GM13977 (cell line): ENCODE measurements at places on chromosomes 2 and 18.

- peak; percentile 56 for DNase-seq
These were observed 155.9 kb downstream of the ESCO1 start for GRCh38 chr18:21444465-21445212.

GRCh38 chr2:69088466-69088865 is 75.5 kb downstream of the ANTXR1 start:
- no peak for DNase-seq

GRCh38 chr18:60066219-60066975 is 166.6 kb downstream of the PMAIP1 start:
- no peak for DNase-seq

DNA sequence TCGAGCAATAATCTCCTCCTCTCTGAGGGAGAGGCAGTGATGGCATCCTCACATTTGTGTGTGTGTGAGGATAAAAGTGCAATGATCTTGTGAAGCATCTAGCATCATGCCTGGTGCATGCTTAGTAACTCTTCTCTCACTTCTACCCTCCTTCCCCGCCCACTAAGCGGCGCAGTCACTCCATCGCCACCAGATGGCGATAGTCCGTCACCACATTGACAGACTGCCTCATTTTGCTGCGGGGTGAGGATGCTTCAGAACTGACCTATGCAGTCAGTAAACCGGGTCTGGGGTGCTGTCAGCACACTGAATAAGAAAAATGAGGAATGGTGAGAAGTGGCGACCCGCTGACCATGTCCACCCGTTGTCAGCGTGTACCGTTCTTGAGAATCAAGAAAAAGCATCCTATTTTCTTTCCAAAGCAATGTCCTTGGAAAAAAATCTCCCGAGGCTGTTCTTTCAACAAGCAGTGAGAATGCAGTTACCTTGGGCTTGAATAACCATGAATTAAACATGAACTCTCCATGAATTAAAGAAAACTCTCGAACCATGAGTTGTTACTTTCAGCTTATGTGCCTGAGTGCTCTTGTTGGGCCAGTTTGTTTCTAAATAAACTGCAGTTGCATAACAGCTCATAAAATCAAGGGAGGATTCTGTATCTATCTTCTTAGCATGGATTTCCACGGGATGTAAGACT is 37.3 kb upstream of the TMEM177 start:
- DNase-seq, result peak; percentile 82

DNA sequence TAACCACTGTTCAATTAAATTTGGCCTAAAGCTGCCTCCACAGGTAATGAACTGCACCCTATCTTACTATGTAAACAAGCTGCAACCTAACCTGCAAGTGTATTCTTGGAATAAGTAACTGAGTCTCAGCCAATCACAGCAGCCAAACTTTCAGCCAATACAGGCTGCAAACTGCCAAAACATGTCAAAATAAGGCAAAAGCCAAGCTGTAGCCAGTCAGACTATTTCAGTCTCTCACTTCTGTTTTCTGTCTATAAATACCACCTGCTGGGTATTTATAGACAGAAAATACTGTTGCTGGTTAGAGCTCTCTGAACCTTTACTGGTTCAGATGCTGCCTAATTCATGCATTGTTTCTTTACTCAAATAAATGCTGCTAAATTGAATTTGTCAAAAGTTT is 14.3 kb downstream of the C2orf76 start:
- peak; percentile 64 for DNase-seq

GRCh38 chr2:106804161-106804560 is 81.8 kb downstream of the ST6GAL2 start:
- DNase-seq, result no peak

GRCh38 chr2:203688798-203689197 is 17.6 kb upstream of the CD28 start:
- no peak for DNase-seq

DNA sequence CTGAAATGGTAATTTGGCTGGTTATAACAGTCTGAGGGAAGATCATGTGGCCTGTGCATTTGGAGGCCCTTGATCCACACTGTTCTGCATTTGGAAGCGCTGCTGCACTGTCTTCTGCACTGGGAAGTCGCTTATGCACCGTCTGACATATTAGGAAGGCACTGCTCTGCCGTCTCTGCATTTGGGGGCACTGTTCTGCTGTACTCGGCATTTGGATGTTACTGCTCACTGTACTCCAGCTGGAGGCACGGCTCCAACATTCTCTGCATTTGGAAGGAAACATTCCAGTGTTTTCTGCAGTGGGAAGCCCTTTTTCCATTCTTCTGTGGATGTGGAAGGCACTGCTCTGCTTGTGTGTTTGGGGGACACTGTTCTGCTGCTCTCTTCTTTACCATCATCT is 9.6 kb upstream of the PROM2 start:
- no peak for DNase-seq

DNA sequence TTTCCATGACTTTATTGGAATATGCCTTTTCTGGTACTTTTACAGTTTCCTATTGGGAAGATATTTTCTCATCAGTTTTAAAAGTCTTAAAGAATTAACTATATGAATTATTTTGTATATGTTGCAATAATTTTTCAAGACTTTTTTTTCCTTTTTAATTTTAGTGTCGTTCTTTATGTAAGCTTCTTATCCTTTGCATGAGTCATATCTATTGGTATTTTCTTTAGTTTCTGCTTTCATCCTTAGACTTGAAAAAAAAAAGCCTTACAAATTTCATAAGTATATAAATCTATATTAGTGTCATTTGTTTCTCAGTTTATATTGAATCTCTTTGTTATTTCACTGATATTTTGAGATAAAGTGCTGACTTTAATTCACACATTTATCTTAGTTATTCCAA is 94.9 kb downstream of the DSEL start:
- no peak for DNase-seq

GRCh38 chr2:231709636-231709980 is 1.3 kb downstream of the PTMA start:
- DNase-seq, result no peak

DNA sequence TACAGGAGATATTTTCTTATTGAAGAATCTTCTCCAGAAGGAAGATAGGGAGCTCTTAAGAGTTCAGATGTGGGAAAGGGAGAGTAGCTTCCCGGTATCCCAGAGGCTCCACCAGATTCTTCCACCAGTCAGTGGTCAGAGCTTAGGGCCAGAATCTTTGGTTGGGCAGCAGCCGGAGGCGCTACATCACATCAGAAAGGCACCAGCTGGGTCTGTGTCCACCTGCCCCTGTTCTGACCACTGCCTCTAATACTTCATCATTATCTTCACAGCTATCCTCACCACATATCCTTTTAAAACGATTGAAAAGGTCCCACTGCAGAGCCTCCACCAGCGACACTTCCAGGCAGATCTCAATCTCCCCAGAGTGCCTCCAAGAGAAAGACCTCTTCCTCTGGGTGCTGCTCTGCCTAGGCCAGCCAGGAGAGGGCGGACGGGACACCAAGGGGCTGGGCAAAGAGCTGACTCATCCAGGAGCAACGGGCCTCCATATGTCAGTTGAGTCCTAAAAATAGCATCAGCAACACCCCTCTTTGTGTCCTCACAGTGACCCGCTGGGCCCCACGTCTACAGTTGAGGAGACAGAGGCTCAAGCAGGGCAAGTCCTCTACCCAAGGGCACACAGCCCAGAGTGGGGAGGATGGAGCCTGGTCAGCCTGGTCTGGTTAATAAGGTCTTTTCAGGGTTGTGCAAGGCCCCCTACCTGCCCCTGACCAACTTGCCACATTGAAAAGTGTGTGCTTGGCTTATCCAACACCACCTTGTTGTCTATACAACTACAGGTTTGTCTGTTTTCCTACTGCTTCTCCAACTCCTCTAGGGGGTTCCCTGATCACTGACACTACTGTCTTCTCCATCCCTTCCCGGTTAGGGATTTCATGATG is 81.2 kb downstream of the ADD2 start:
- DNase-seq, result peak; percentile 61

DNA sequence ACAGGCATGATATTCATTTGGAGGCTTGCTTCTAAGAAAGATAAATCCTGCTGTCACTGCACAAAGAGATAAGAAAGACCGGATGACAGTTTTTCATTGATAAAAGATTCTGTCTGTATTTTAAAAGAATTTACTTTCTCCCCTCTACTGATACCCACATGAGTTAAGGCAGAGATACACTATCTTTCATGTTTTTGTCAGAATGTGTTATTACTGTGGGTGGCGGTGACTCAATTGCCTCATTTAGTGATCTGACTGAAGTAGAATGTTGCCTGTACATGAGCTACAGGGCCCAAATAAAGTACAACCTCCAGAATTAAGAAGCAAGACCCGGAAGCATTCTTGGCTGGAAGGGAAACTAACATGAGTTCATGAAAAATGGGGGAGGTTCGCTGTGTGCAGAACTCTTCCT is 480.0 kb downstream of the SLC4A3 start:
- DNase-seq, result no peak

DNA sequence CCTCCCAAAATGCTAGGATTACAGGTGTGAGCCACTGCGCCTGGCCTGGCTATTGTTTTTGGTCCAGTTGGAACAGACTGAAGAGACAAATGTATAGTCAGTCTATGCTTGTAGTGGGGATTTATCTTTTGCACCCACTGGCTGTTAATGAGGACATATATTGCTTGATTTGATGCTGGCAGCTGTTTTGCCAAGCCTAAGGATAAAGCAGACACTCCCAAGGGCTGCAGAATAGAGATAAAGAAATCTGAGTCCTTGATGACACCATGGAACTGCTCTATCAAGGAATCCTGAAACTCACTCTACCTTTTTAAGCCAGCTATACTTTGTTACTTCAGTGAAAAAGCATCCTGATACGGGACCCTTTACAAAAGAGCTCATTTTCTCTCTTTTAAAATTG is 43.1 kb upstream of the ENOSF1 start:
- DNase-seq, result no peak

GRCh38 chr18:10559553-10560451 is 34.0 kb downstream of the NAPG start:
- DNase-seq, result peak; percentile 64

DNA sequence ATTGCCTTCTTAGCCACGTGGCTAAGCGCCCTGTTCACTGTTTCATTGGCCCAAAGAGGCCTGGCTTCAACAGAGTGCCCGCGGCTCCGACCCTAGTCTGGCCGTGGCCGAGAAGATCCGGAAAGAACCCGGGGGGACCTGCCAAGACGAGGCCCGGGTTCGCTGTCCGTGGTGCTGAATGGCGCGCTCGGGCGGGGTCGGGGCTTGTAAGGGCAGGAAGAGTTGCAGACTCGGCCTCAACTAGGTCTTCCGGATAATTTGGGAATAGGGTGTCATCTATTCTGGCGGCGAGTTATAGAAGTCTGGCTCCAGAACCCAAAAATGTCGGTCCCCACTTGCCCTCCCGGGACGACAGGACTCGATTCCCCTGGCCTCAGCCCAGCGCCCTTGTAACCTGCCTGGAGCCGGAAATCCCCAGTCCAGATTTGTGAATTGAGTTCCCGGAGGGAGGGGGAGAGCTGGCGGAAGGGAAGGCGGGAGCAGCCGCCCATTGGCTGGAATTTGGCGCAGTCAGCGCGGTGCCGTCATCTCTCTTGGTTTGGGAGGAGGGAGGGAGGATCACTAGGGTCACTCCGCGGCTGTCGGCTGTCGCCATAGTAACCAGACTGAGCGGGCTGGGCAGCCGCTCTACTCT is 3.5 kb downstream of the CDK5R2 start:
- peak; percentile 62 for DNase-seq

- no peak for DNase-seq
These were observed 520.5 kb upstream of the ZEB2 start for GRCh38 chr2:145040433-145040832.

DNA sequence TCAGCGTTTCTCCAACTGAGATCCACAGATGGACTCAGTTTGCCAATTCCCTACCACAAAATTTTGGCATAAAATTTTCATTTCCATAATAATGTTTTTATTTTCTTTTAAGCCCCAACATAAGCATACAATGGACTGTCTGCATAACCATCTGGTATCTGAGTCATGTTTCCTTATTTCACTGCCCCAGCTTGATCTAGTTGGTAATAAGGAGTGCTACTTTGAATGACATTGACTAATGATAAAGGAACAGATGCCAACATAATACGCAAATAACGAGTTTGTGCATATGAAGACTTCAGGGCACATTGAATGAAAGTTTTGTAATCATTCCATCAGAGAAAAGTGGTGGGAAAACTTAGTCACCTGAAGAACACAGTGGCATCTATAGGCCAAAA is 8.8 kb upstream of the MBD2 start:
- DNase-seq, result no peak

GRCh38 chr2:189782221-189782671 is 1.9 kb downstream of the ORMDL1 start:
- no peak for DNase-seq

DNA sequence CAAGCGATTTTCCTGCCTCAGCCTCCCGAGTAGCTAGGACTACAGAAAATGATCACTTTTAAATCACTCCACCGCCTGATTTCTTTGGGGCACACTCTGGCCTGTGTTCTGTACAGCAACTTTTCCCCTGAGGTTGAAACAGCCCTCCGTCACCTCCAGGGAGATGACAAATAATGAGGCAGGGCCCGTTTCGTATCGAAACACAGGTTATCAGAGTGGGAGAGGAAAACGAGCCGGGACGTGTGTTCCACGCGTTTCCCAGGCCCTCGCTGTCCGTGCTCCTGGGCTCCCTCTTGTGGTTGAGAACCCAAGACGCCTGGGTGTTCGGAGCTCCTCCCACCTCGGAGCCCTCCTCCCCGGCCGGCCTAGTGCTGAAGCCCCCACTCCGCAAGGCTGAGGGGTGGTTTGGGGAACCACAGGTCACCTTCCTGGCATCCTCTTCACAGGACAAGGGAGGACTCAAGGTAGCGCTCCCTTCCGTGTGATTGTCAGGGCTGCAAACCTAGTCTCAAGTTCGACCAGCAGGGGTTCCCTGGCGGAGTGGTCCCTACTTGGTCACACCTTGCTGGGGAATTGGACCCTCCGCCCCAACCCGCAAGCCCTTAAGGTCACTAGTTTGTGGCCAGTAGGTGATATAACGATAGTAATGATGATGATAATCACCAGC is 12.8 kb downstream of the ATP6V1B1 start:
- DNase-seq, result peak; percentile 83

- no peak for DNase-seq
These were observed 882.5 kb downstream of the SLC4A3 start for GRCh38 chr2:220509966-220510365.

GRCh38 chr2:73292906-73293533 is 328 bp downstream of the EGR4 start:
- DNase-seq, result peak; percentile 50

DNA sequence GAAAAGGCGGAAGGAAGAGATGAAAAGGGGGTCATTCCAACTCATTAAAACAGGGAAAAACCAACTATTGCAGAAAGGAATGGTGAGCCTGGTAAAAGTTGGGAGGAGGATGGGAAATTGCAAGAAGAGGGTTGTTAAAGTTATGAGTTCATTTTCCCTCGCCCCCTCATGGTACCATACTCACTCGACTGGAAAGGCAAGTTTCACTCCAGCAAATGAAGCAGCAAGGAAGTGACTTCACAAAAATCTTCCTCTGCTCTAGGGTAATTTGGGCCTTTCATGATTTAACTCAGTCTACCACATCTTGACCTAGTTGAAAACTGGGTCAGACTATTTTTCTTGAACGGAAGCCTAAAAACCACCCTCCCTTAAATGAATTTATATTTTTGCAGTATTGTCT is 22.8 kb upstream of the DAW1 start:
- DNase-seq, result peak; percentile 68

DNA sequence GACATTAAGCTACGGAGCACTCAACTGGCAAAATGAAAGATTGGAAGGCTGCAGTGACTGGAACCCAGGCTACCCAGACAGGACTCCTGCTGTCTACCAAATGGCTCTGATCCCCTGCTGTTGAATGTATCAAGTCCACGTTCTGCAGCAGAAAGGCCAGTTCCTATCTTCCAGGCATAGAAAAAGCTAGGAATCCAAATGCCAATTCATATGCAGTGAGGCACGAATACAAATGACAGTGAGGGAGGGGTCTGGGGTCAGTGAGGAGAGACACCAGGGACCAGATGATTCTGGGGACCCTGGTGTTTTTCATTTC is 5.3 kb downstream of the NRP2 start:
- DNase-seq, result no peak

GRCh38 chr18:62523631-62524439 is 1.0 kb downstream of the ZCCHC2 start:
- DNase-seq, result peak; percentile 57
